ENCODE measurements at places on chromosomes 3 and 15.

GRCh38 chr3:188936597-188937107, 235.1 kb upstream of the TPRG1 start:
- no peaks in the 10 kb centered on the region for H3K36me3 ChIP-seq
- H3K27ac ChIP-seq = no peak overlapping the region
- DNase-seq = no peak
- H3K4me3 ChIP-seq = no peak overlapping the region

DNA sequence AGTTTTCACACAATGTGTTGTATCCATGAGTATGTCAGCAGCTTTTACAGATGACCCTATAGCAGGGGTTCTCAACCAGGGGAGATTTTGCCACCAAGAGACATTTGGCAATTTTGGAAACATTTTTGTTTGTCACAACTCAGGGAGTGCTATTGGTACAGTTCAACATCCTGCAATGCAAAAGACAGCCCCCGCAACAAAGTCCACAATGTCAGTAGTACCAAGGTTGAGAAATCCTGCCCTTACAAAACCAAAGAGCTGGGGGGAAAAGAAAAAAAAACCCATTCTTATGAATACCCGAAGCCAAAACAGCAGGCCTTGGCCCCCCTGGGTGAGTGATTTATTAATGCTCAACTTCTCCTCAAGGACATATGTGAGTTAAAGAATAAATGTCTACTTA, 99.1 kb downstream of the LARS2 start:
- no peak overlapping the region for H3K27ac ChIP-seq
- no peaks in the 10 kb centered on the region for H3K4me1 ChIP-seq
- H3K4me3 ChIP-seq = no peak overlapping the region
- no peaks in the 10 kb centered on the region for H3K27me3 ChIP-seq
- no peak for DNase-seq

DNA sequence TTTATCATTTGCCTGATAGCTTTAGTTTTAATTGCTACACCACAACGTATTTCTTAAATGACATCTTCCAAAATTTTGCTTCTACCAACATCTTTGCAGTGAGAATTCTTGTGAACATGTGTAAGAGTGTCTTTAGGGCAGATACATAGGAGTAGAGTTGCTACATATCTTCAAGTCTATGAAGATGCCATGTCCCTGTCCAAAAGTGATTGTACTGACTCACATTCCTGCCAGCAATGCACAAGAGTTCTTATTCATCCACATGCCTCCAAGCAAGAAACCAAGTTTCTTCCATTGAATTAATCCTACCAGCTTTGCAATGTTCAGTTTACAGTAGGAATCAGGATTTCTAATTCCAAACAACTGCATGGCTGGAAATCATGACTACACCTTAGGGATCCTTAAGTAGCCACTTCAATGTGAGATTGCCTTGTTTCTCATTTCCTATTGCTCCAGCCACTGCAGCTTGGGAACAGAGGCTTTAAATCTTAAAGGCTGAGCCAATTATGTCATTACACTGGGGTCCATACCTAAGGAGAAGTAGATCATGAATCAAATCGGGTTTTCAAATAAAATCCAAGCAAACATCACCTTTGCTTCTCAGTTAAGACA, 44.5 kb downstream of the BCL2L10 start:
- H3K4me1 ChIP-seq = no peaks in the 10 kb centered on the region
- no peak overlapping the region for H3K27ac ChIP-seq
- H3K27me3 ChIP-seq = no peaks in the 10 kb centered on the region
- H3K36me3 ChIP-seq = peaks cover 3% of the 10 kb centered on the region
- H3K4me3 ChIP-seq = no peak overlapping the region
- DNase-seq = no peak

DNA sequence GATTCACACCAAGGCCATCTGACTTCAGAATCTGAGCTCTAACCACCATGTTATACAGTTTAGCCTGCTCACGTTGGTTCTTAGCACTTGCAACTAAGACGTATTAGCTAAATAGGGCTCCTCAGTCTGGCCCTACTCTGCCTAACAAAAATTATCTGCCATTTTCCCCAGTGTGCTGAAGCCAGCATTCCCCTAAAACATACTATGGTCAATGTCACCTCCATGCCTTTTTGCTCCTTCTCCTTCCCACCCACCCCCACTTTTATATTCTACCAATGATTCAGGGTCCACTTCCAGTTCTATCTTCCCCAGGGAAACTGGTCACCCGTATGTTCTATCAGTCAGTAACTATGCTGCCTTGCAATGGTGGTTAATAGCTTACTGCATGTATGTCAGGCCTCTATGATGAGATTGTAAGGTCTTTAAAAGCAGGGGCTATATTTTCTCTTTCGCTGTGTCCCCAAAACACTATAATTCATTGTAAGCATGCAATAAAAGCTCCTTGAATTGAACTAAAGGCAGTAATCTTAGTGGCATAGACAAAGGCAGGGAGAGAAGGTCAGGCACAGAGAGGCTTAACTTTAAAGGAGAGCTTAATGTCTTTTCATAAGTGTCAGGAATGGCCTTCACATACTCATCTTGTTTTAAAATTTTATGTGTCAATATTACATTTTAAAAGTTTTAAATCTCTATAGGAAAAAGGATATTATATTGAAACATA, 23.3 kb downstream of the POPDC2 start:
- H3K36me3 ChIP-seq = peaks cover 2% of the 10 kb centered on the region
- H3K27ac ChIP-seq = no peak overlapping the region
- H3K4me1 ChIP-seq = no peaks in the 10 kb centered on the region
- no peak for DNase-seq

DNA sequence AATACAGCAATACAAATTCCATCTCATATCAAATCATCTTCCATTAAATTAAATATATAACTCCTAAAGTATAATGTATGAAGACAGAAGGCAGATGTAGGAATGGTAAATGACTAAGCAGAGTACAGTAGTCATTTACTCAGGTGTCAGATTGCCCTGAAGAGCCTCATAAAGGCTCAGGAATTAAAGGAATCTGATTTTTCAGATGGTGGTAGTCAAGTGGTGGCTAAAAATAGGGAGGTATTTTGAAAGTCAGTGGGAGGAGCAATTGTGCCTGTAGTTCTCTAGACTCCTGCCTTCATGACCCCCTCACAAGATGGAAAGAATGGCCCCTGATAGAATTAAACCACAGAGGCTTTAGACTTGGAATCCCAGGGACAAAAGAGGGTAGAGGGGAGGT, 142.7 kb upstream of the SYNPR start:
- H3K4me3 ChIP-seq = no peak overlapping the region
- H3K4me1 ChIP-seq = no peaks in the 10 kb centered on the region
- H3K36me3 ChIP-seq = no peaks in the 10 kb centered on the region
- DNase-seq = no peak

DNA sequence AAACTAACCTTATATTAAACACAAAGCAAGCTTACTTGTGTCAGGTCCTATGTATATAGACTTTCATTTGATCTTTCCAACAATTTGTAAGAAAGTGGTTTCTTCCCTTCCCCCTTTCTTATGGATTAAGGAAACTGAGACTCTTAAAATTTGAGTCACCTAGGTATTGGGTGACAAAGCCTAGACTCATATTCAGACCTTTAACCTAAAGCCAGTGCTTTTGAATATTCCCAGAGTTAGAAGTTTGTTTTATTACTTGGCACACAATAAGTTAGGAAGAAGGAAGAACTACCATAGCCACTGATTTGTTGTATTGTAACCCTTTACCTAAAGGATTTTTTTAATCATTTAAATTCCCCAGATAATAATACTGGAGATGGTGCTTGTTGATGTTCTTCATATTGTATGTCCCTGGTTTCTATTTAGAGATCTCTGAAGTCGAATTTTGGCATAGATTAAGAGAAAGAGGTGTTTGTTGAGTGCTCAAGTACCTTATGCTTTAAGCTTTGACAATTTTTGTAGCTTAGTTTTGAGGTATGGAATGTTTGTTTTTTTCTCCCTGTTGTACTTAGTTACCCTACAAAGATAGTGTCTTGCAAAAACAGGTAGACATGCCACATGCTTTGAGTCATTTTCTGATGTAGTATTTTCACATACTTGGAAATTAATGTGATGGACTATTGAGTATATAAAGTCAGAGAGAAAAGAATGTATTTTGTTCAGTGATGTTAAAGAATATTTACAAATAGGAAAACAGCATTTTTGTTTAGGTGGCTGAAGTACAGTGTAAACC, 11.2 kb downstream of the TSC22D2 start:
- H3K27ac ChIP-seq = no peak overlapping the region
- no peak overlapping the region for H3K4me3 ChIP-seq
- no peaks in the 10 kb centered on the region for H3K27me3 ChIP-seq
- peaks cover 11% of the 10 kb centered on the region for H3K4me1 ChIP-seq

- H3K27me3 ChIP-seq = no peaks in the 10 kb centered on the region
- no peaks in the 10 kb centered on the region for H3K36me3 ChIP-seq
- no peak for DNase-seq
- H3K4me1 ChIP-seq = no peaks in the 10 kb centered on the region
Observed at GRCh38 chr3:177563243-177563780, 366.0 kb upstream of the TBL1XR1 start.

- H3K27ac ChIP-seq = no peak overlapping the region
- H3K36me3 ChIP-seq = no peaks in the 10 kb centered on the region
- H3K27me3 ChIP-seq = peaks cover 8% of the 10 kb centered on the region
- H3K4me1 ChIP-seq = peaks cover 9% of the 10 kb centered on the region
- no peak for DNase-seq
Observed at GRCh38 chr15:69415381-69415780, 1.2 kb downstream of the KIF23 start.

DNA sequence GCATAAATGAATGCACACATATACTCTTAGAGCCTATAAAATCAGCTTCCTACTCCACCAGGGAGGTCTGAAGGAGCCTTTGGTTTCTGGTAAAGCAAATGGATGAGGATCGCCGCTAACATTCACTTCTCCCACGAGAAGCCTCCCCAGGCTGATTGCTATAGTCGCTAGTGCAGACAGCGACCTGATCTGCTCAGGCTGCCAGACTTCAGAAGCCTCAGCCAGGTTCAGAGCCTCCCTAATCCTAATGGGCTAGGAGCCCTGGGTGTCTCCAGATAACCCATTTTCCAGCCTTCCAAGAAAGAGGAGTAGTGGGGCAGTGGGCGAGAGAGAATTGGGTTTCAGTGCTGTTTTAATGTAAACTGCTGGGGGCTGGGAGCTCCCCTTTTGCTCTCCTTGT, 35.4 kb downstream of the TPM1 start:
- H3K4me1 ChIP-seq = no peaks in the 10 kb centered on the region
- H3K27ac ChIP-seq = no peak overlapping the region
- no peaks in the 10 kb centered on the region for H3K36me3 ChIP-seq
- H3K27me3 ChIP-seq = no peaks in the 10 kb centered on the region

Data from effector memory CD4-positive, alpha-beta T cell (primary cell).